ENCODE measurements at places on chromosomes 16 and 17. TPM values are rescaled to one million over a fixed set of nuclear protein-coding genes. Genes with fewer than 3 reads are reported as not detected.

DNA sequence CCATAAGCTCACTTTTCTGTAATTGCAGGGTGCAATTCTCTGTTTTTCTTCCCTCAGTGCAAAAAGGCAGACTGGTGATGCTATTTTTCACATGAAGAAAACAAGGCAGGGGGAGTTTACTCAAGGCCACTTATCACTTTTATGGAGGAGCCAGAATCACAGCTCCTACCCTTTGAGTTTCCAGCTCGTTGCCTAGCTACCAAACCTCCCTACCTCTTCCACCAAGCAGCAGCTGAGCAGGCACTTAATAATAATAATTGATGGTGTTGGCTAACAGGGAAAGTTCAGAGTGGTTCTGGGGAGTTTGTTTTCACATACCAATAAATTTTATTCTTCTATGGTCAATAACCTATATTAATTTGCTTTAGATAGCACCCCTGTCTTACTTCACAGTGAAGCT, 31.9 kb upstream of the MPHOSPH6 start:
- DNase-seq: no peak

DNA sequence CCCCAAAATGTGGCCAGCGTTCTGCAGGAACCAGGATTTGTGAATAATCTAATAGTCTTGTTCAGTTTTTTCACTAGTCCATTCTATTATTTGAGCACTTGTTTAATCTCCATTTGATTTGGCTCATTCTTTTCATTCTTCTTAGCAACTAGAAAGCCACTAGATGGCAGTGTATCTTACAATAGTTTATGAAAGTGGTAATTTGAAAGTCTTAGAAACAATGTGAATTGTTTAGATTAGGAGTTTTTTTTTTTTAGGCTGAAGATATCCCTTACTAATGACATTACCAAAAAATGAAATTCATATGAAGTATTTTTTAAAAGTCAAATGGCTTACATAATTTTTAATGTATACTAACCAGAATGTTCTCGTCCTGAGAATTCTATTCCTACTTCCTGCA, 6.7 kb downstream of the ERI2 start:
- DNase-seq: peak; percentile 46

GRCh38 chr16:81158964-81159363, 62.8 kb upstream of the GCSH start:
- no peak for DNase-seq

DNA sequence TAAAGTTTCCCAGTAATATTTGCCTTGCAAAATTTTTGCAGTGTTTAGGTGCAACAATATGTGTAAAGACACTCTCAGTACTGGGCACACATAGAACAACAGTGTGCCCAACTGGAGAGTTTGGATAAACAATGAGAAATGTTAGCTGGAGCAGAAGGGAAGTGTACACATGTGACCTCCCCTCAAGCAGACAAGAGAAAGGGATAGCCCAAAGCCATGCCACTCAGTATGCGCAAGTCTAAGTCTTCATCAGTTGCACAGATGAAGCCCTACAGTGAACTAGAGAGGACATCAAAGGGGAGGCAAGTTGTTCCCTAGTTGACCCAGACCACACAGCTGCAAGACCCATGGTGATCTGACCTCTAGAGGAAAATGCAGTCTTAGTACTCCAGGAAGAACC, 97.9 kb upstream of the CDH11 start:
- DNase-seq: no peak

DNA sequence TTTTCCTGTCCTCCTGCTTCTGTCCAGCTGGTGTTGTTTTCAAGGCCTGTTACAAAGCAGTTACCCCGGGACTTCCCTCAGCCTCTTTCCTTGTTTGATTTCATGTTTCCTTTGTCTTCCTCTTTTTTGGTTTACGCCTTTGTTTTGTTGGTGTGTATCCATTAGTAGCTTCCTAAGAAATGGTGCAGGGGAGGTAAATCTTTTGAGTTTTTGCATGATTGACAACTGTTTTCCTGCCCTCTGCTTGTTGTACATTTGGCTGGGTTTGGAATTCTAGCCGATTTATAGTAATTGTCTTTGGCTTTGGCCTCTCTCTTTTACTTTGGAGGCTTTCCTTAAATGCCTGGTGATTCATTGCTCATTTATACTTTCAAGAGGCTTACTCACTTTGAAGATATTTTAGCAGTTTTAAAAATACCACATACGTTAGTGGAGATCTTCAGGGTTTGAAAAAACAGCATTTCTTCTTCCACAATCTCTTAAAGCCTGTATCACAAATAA, 32.8 kb downstream of the DNAH2 start:
- peak; percentile 51 for DNase-seq

DNA sequence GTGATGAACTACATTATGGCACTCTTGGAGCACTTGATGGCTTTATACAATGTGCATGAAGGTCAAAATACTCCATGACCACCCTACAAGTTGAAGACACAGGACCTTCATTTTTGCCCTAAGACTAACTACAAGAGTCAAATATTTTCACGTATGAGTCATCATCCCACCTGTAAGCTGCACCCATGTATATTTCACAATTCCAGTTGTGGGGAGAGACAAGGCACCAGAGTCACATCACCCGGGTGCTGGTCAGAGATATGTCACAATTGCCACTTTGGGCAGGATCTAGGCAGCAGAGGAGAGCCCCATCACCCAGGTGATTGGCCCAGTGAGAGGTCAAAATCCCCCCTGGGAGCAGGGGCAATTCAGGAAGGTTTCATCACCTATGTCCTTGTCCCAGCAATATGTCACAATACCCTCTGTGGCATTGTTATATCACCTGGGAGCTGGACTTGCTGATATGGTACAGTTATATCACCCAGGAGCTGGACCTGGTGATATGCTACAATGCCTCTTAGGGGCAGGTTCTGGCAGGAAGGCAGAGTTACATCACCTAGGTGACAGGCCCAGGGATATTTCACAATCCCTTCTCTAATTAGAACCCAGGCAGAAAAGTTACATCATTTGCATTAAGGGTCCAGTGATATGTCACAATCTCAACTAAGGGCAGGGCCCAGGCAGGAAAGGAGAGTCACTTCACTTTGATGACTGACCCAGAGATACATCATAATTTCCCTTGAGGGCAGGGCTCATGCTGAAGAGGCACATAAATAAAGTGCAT, 1839.2 kb downstream of the TP53TG3F start:
- DNase-seq: no peak

- DNase-seq: no peak
Observed at GRCh38 chr17:51813140-51813783, 345.3 kb downstream of the CA10 start.

DNA sequence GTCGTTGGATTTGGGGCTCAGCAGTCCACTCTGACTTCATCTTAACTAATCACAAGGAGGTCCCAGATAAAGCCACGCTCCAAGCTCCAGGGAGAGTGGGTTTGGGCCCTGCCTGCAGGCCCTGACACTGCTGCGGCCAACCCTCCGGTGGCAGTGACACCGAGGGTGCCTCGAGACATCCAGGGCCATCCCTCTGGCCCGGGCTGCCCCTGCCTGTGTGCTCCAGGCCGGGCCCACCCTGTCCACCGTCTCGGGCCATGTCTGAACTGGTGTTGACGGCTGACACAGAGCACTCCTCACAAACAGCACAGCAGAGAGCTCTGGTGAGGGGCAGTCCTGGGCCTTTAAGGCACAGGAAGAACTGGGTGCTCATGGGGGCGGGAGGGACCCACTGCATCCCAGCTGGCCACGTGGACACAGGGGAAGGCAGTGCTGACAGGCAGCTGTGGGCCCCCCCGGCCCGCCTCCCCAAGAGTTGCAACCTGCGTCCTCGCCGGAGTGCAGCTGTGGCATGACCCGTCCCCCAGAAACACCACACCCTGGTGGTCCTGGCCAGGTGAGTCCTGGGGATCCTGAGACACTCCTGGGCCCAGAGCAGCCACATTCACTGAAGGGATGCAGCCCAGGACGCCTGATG, 80.0 kb downstream of the LMF1 start:
- no peak for DNase-seq

DNA sequence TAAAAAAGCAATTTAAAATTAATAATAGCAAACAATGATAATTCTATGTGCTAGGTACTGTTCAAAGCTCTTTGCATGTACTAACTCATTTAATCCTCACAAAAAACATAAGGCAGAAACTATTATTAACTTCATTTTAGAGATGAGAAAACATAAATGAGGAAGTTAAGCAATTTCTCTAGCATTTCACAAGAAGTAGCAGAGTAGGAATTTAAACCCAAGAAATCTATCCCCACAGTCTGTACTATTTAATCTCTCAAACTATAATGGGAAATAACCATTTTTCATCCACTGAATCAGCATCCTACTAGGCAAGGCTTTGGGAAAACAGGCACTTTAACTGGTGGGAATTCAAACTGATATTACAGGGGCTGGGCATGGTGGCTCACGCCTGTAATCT, 42.2 kb upstream of the INTS2 start:
- no peak for DNase-seq

DNA sequence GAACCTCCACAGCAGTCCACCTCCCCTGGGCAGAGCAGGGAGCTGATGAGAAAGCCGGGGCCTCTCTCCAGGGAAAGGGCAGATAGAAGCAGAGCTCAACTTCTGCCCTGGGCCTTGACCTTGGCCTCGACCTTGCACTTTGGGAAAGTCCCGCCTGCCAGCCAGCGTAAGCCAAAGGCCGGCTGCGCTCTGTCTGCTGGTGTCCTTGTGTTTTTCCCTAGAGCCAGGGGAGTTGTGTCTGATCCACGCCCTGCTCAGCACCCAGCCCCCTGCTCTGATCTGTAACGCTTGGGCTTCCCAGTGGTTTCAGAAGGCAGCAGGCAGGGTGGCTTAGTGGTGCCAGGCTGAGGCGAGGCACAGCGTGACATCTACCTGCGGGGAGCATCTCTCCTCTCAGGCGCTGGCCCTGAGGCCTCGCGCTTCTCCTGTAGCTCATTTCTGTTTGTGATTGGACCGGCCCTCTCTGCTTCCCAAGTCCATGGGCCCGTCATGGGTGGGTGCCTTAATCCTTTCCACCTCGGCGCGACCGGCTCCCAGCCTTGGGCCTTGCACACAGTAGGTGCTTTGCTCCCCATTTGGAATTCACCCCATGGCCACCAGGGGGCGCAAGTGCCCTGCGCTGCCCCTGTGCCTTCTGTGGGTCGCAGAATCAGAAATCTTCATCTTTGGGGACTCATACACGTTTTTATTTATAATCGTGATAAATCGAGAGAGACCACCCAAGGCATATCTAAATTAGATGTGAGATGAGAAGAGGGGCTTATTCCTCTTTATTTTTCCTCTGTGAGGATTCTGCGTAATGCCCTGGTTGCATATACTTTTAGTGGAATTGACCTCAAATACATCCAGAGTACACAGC, 24.2 kb downstream of the SGSH start:
- DNase-seq: peak; percentile 24

- no peak for DNase-seq
Observed at GRCh38 chr16:17567455-17567854, 96.7 kb upstream of the XYLT1 start.

CCL8 gene
- not detected for total RNA-seq

CCL1 gene
- total RNA-seq: not detected
